ENCODE measurements at places on chromosomes 6 and 20.
A peak's percentile ranks its signal among the peaks of the same experiment; 100 is the strongest.

DNA sequence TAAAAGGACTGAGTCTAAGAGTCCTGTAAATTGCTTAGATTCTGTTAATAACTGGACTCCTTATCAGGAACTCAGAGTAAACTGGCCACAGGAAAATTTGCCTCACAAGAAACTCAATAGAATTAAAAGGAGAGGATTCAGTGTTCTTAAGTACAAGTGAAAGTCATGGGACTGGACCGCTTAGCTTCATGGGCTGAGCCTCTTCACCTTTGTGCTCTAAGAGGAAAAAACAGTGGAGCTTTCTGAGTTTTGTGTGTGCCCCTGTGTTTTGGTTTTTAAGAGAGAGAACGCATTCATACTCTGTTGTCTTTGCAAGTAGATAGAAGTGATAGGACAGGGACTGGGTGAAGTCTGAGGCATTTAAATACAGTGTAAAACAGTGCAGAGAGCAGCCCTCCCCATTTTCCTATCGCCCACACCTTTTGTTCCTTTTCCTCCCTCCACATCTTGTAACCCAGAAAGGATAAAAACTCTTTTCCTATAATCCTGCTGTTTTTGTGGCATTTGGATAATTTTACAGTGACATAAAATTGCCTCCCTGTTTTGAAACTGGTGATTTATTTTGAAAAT is 49.6 kb downstream of the FOXO3 start:
- DNase-seq: no peak

DNA sequence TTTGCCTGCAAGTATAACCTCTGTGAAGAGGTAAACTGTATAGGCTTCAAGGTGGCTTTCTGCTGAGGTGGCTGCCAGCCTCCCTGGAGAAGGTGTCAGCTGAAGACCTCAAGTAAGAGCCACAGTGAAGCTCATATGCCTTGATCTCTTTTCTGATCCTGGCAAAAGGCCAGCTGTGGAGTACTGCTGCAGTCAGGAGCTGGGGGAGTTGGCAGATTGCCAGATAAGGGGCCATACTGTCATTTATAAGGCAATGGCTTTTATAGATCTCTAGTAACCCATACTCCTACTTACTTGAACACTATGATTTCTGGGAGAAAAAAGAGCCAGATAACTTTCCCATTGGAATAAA is 8.8 kb upstream of the CEP85L start:
- no peak for DNase-seq

DNA sequence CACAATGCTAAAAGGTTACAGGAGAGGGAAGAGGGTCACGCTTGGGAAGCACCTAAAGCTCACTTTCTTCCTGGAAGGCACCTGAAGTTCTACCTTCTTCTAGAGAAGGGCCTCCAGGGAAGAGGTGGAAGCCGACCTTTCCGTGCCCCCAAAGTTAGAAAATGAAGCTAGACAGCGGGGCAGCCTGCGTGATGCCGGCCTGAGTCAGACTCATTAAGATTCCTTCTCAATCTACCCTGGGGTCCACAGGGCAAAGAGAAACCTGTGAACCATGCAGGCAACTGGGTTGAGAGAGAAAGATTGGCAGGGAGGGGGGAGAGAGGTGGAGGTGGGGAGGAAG is 54.8 kb upstream of the CCDC167 start:
- peak; percentile 66 for DNase-seq

DNA sequence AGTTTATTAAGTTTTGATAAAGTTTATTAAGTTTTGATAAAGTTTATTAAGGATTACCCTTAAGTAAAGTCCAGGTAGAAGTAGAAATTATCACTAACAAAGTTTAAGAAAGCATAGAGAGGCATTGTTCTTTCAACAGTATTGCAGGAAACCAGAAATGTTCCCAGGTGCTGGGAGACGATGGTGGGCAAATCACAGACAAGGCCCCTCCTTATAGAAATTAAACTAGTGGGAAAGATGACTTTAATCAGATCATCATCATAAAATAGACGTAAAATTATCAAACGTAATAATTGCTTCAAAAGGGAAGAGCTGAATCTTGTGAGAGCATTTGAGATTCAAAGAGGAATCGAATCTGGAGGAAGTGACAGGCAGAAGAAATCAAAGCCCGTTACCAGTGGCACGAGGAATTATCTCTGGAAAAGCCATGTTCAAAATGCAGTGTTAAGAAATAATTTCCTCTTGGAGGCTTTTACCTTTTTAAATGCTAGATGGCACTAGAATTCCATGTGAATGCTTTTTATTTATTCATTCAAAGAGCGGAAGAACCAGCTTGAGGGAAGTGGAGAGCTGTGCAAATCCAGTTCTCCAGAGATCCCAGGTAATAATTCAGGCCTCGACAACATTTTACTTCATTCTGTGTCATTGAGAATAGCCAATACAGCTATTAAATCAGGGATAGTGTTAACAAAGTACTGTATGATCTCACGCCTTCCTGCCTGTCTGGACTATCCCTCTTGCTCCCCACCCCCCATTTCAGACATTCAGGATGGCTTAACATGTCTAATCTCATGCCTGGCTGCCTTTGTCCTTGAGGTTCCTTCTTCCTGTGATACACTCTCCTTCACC is 1.0 kb upstream of the APMAP start:
- peak; percentile 57 for DNase-seq

DNA sequence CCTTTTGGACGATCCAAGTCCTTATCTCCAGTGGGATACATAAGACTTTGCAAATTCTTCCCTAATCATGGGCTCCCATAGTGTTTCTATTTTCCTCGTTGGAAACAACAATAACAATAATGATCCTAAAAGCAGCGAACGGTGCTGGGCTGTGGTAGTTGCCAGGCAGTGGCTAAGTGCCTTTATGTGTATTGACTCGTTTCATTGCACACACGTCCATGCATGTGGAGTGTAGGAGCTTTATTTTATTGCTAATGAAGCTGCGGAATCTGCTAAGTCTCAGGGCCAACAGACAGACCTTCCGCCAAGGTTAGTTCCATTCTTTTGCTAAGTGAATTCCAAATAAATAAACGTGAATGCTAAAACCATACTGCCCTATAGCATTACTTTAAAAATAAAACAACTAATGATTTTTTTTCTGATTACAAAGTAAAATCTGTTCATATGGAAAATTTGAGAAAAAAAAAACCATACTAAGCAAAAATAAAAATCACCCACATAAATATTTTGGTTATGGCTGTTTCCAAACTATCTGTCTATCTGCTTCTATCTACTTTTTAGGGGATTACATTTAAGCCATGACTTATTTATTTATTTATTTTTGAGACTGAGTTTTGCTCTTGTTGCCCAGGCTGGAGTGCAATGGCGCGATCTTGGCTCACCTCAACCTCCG is 297.9 kb downstream of the BMP7 start:
- no peak for DNase-seq

GRCh38 chr6:169722362-169723199 is 1.7 kb downstream of the PHF10 start:
- DNase-seq: peak; percentile 67

DNA sequence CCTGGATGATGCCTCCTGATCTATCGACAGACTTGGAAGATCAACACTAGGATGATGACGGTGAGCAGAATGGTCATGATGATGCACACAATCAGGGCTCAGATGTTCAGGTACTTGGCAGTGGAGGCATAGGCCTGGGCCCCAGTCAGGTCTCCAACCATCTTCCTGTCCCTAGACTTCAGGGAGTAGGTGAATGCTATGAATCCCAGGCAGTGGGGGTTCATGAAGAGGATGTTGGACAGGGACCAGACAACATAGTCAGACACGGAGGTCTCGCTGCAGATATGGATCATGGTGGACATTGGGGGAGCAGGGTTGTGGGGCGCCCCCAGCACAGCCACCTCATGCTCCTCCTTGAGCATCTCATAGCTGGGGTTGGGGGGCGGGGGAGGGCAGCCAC is 27.5 kb downstream of the HLA-F start:
- DNase-seq: no peak

DNA sequence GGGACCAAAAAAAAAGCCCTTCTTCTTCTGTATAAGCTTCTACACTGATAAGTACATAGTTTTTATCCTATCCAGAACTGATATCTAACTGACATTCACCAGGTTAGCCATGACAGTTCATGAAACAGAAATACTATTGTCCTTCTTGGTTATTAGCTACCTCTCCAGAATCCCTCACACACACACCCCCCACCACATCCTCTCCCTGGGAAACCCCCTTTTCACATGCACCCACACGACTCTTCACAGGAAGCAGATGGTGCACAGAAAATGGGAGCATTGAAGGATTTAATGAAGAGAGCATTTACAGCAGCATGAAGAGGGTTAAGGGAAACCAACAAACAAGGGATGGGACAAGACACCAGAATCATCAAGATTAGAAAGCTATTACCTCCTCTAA is 88.9 kb downstream of the FHL5 start:
- DNase-seq: no peak

- DNase-seq: no peak
These were observed 14.4 kb upstream of the SLC17A2 start for GRCh38 chr6:25944688-25945574.

Data from fibroblast of upper back skin (primary cell).